Progenitor cell of endocrine pancreas (in vitro differentiated cells): ENCODE measurements at places on chromosomes 4 and X. TPM values are rescaled to one million over a fixed set of nuclear protein-coding genes. Genes with fewer than 3 reads are reported as not detected.

DNA sequence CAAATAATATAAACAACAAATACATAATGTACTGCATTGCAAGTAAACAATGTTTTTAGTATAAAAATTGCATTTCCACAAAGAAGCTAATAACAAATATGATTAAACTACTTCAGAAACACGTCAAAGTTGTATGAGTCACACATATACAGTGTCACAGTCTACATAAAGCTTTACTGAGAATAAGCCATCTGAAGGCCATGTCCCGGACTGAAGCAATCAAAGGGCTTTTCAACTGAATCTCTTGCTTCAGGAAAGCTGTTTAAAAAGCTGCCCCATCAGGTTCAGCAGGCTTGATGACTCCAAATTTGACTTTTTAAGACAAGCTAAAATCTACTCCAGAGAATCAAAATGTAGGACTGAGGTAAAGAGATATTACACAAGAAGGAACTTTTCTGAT lies 1476.8 kb downstream of the ADGRL3 start:
- no peak for DNase-seq
- H3K4me3 ChIP-seq, result no peak overlapping the region
- no peaks in the 10 kb centered on the region for H3K36me3 ChIP-seq
- H3K27ac ChIP-seq, result no peak overlapping the region
- H3K27me3 ChIP-seq, result no peaks in the 10 kb centered on the region

GRCh38 chr4:167233685-167234315 lies 494 bp downstream of the SPOCK3 start:
- H3K27ac ChIP-seq, result peak overlapping the region; percentile 88
- DNase-seq, result no peak
- H3K4me3 ChIP-seq, result peak overlapping the region; percentile 84
- peaks cover 11% of the 10 kb centered on the region for H3K4me1 ChIP-seq

DNA sequence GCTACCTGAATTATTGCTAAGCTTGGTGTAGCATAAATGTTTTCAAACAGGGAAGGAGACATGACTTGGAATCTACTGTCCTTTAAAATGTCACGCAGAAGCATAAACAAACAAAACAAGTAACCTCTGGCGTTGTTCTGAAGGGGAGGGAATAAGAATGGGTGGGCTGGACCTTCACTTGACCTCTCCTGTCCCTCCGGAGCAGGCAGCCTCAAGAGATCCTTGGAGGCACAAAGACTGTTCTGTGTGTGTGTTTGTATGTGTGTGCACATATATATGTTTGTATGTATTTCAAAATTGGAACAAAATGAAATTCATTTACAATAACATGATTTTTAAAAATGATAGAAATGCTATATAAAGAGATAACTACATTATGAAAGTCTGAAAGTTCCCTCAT lies 91.3 kb upstream of the DCLK2 start:
- H3K4me1 ChIP-seq, result peaks cover 7% of the 10 kb centered on the region
- no peaks in the 10 kb centered on the region for H3K36me3 ChIP-seq

- no peak overlapping the region for H3K4me3 ChIP-seq
- H3K27me3 ChIP-seq, result no peaks in the 10 kb centered on the region
- peaks cover 4% of the 10 kb centered on the region for H3K36me3 ChIP-seq
Observed at GRCh38 chrX:24479924-24480323, 14.8 kb downstream of the PDK3 start.

DNA sequence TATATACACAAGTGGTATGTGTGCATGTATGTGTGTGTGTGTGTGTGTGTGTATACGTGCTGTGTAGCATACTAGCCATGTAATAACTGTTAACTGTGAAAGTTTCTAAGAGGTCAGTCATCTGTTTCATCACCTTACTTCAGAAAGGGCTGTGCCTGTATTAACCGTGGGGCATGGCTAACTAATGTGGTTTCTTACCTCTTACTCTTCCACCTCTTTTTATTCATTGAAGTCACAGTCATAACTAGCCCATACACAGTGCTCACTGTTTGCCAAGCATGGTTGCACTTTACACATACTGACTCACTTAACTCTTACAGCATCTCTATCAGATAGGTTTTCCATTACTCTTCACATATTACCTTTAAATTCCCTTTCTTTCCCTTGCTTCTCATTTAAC lies 23.7 kb upstream of the LRAT start:
- no peak overlapping the region for H3K4me3 ChIP-seq
- H3K27ac ChIP-seq, result no peak overlapping the region
- peaks cover 3% of the 10 kb centered on the region for H3K27me3 ChIP-seq
- H3K36me3 ChIP-seq, result no peaks in the 10 kb centered on the region
- H3K4me1 ChIP-seq, result peaks cover 6% of the 10 kb centered on the region

GRCh38 chrX:40153345-40154249 lies 55.8 kb upstream of the BCOR start:
- peaks cover 10% of the 10 kb centered on the region for H3K4me1 ChIP-seq
- peaks cover 3% of the 10 kb centered on the region for H3K36me3 ChIP-seq
- peaks cover 32% of the 10 kb centered on the region for H3K27me3 ChIP-seq
- no peak for DNase-seq
- peak overlapping the region; percentile 53 for H3K4me3 ChIP-seq

GRCh38 chr4:147367891-147368290 lies 113.0 kb upstream of the EDNRA start:
- no peaks in the 10 kb centered on the region for H3K27me3 ChIP-seq
- no peak for DNase-seq
- peaks cover 14% of the 10 kb centered on the region for H3K4me1 ChIP-seq
- no peak overlapping the region for H3K27ac ChIP-seq
- peaks cover 2% of the 10 kb centered on the region for H3K36me3 ChIP-seq
- H3K4me3 ChIP-seq, result no peak overlapping the region

GRCh38 chr4:182640932-182641331 lies 276.3 kb downstream of the DCTD start:
- H3K27me3 ChIP-seq, result no peaks in the 10 kb centered on the region
- H3K36me3 ChIP-seq, result peaks cover 4% of the 10 kb centered on the region
- peaks cover 22% of the 10 kb centered on the region for H3K4me1 ChIP-seq
- DNase-seq, result no peak
- H3K27ac ChIP-seq, result peak overlapping the region; percentile 71
- H3K4me3 ChIP-seq, result no peak overlapping the region

DNA sequence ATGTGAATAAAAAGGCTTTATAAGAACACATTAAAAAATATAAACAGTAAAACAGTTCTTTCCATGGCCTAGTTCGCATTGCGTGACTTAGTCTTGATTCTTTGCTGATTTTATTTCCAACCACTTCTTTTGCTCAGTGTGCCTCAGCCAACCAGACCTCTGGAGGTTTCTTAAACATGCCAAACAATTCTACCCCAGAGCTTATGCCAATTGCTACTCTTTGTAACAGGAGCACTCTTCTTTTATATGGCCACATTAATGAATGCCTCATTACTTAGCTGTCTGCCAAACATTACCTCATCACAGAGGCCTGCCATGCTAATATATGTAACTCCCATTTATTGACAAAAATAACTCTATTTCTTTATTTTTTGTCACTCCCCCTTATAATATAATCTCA lies 202.3 kb downstream of the NDST4 start:
- no peaks in the 10 kb centered on the region for H3K27me3 ChIP-seq
- H3K36me3 ChIP-seq, result no peaks in the 10 kb centered on the region
- no peak for DNase-seq
- H3K27ac ChIP-seq, result no peak overlapping the region

DNA sequence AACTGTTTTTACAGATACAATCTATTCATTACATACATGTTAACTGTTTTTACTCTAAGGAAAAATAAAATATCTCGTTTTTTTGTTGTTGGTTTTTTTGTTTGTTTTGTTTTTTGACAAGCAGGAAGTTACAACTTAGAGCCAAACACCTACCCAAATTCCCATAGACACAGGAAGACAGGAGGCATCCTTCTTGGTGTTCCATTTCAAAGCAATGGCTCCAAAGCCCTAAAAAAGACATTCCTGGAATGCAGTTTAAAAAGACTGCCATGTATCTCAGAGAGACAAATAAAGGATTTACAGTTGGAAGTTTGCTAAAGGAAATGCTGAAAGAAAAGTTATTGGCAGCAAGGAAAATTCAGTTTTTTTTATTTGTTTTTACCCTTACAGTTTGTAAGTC lies 16.7 kb downstream of the ETFDH start:
- H3K36me3 ChIP-seq, result peaks cover 4% of the 10 kb centered on the region
- H3K27ac ChIP-seq, result no peak overlapping the region
- H3K4me3 ChIP-seq, result no peak overlapping the region

GRCh38 chr4:123731035-123731434 lies 334.4 kb downstream of the SPRY1 start:
- H3K27me3 ChIP-seq, result no peaks in the 10 kb centered on the region
- DNase-seq, result no peak
- no peaks in the 10 kb centered on the region for H3K4me1 ChIP-seq
- H3K27ac ChIP-seq, result no peak overlapping the region

DNA sequence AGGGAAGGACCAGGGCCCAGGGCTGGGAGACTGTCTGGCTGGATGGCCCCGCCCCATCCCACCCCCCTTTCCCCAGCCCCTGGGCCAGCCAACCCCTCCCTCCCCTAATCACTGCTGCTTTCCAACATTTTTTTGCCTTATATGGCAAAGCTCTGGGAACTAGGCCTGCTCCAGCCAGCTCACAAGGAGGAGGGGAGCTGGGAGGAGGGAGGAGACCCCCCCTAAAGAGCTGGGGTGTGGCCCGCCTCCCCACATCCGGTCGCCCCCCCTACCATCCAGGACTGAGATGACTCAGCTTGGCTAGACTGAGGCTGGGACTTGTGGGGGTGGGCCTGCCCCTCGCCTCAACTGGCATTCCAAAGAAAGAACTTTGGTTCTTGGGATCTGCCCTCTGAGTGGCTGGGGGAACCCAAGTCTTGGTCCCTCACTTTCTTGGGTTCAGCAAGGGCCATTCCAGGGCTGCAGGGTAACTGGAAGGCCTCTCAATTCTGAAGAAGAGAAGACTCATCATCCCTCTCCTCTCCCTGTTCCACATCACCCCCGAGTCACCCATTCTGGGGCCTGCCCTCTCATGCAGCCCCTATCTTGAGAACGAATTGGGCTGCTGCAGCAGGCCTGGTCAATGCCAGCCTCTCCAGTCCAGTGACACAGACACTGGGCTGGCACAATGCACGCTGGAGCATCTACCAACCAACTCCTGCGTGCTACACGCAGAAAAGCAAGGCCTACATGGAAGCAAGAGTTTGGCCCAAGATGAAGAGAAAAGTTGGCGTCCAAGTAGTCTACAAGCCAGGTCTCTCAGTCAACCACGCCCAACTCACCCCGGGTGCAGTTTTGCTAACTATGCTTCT lies 4.8 kb downstream of the FLNA start:
- H3K36me3 ChIP-seq, result peaks cover 2% of the 10 kb centered on the region
- DNase-seq, result peak; percentile 56
- H3K4me3 ChIP-seq, result peak overlapping the region; percentile 76
- H3K27me3 ChIP-seq, result no peaks in the 10 kb centered on the region

DNA sequence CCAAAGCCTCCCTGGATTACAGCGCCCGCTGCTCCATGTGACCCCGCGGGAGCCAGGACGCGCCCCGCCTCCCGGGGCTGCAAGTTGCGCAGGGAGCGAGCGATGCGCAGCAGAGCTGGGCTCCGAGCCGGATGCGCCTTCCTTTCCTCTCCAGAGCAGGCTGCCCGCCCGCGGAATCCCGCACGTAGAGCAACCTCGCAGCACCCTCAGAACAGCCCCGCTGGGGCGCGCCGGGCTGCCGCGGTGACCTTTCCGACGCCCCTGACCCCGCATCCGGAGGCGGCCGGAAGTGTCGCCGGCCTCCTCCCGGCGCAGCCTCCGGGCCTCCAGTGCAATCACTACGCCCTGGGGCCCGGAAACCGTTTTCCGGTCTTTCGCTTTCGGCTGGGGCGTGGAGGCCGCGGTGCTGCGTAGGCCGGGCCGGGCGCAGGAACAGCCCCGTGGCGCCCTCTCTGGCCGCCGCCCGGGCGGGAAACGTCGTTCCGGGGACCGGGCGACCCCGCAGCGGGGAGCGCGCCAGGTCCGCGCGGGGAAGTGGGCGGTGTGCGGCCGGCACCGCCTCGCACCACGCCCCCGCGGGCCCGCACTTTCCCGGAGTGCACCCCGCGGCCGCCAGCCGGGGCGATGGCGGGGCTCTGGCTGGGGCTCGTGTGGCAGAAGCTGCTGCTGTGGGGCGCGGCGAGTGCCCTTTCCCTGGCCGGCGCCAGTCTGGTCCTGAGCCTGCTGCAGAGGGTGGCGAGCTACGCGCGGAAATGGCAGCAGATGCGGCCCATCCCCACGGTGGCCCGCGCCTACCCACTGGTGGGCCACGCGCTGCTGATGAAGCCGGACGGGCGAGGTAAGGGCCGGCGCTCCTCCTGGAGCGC lies at the start of gene CYP4V2:
Gene CYP4V2, plus strand, starts transcription at position 368 of the 866 bp plus-strand sequence. Its CDS starts 257 bp downstream, at position 625.
- no peaks in the 10 kb centered on the region for H3K27me3 ChIP-seq
- H3K27ac ChIP-seq, result peak within 1 kb of the TSS; percentile 93
- DNase-seq, result peak; percentile 60
- no peaks in the 10 kb centered on the region for H3K36me3 ChIP-seq
- peak within 1 kb of the TSS; percentile 89 for H3K4me3 ChIP-seq

- no peak overlapping the region for H3K4me3 ChIP-seq
- no peak overlapping the region for H3K27ac ChIP-seq
- DNase-seq, result no peak
- H3K36me3 ChIP-seq, result no peaks in the 10 kb centered on the region
Observed at GRCh38 chr4:79959652-79960051, 113.4 kb downstream of the ANTXR2 start.

DNA sequence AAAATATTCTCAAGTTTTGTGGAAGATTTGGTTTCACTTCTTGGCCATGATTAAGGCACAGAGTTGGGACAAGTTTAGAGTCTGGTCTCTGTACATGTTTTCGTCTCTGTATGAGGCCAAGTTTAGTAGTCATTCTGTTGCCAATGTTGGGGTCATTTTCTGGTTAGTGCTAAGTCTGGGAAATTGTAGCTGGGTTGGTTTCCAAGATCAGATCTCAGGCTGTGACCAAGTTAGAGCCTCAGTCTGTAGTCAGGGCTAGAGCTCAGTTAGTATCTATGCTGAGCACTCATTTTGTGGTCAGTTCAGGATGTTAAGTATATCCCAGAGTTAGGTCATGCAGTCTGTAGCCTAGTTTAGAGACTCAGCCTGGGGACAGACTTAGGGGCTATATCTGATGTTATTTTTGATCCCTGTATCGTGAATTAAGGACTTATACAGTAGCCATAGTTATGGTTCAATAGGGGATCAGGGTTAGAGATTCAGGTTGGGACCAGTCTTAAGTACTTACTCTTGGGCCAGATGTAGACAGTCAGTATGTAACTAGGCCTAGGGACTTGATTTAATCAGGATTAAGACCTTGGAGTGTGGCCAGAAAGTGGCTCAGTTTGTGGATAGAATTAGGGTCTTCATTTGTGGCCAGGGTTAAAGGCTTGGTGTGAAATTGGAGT lies 6.6 kb upstream of the ENOX2 start:
- no peak overlapping the region for H3K27ac ChIP-seq
- H3K27me3 ChIP-seq, result peaks cover 12% of the 10 kb centered on the region
- H3K36me3 ChIP-seq, result no peaks in the 10 kb centered on the region
- H3K4me3 ChIP-seq, result no peak overlapping the region
- H3K4me1 ChIP-seq, result no peaks in the 10 kb centered on the region

GRCh38 chrX:6029014-6029413 lies 199.7 kb downstream of the NLGN4X start:
- H3K27me3 ChIP-seq, result no peaks in the 10 kb centered on the region
- peaks cover 4% of the 10 kb centered on the region for H3K36me3 ChIP-seq
- no peak overlapping the region for H3K27ac ChIP-seq
- H3K4me3 ChIP-seq, result no peak overlapping the region

- H3K27ac ChIP-seq, result no peak overlapping the region
- no peaks in the 10 kb centered on the region for H3K4me1 ChIP-seq
- H3K36me3 ChIP-seq, result no peaks in the 10 kb centered on the region
- peaks cover 7% of the 10 kb centered on the region for H3K27me3 ChIP-seq
Observed at GRCh38 chr4:108458681-108459080, 161.7 kb upstream of the RPL34 start.

NCAPG gene
- 17.9 and 22.0 TPM in 2 replicates for total RNA-seq

FAAH2 gene
- 9.8 and 12.8 TPM in 2 replicates for total RNA-seq

BMPR1B gene
- total RNA-seq, result 21.1 and 23.2 TPM in 2 replicates

SYP gene
- 10.1 and 11.4 TPM in 2 replicates for total RNA-seq

SHROOM4 gene
- total RNA-seq, result 5.7 and 6.6 TPM in 2 replicates
